ENCODE measurements at places on chromosomes 13 and 19. TPM values are rescaled to one million over a fixed set of nuclear protein-coding genes. Genes with fewer than 3 reads are reported as not detected.

The GNG8 gene
- total RNA-seq = not detected

The ZNF71 gene
- 11.7 TPM for total RNA-seq

The YJEFN3 gene
- total RNA-seq = 0.26 TPM

The CFAP97D2 gene
- not detected for total RNA-seq

The ZNF441 gene
- 2.1 TPM for total RNA-seq

The ACER1 gene
- not detected for total RNA-seq

The GZMM gene
- total RNA-seq = not detected

The ZNF772 gene
- total RNA-seq = 9.1 TPM

All from epithelial cell of alveolus of lung (primary cell).